ENCODE measurements at places on chromosomes 2 and 18.

DNA sequence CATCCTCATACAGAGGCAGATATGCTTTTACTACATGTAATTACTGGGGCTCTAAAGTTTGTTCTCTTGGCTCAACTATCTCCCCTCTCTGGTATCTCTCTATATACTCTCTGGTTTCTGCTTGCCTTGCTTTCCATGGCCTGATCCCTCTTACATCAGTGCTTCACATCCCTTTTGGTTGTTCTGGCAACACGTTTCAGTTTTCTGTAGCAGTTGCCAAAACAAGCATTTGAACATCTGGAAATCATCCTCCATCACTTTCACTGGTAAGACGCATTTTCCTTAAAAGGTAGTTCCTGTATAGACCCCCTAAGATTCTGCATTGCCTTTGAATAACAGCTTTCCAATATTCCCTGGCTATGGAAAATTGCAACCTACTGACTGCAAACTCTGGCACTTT is 25.9 kb downstream of the COL5A2 start:
- peak; percentile 55 for DNase-seq

DNA sequence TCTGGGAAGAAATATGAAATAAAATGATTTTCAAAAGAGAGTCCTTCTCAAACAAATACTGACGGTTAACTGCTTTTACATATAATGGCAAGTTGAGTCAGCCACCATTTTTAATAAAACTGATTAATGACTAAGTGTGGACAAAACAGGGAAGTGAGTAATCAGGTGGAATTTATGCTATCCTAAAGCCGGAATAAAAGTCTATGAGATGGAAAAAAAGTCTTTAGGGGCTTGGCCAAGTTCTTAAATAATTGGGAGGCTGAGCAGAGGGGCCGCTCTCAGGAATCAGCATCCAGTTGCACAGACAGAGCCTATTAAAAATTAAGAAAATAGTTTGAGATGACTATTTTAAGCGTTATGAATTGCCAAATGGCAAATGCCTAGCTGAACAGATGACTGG is 58.6 kb upstream of the AFF3 start:
- DNase-seq = no peak

DNA sequence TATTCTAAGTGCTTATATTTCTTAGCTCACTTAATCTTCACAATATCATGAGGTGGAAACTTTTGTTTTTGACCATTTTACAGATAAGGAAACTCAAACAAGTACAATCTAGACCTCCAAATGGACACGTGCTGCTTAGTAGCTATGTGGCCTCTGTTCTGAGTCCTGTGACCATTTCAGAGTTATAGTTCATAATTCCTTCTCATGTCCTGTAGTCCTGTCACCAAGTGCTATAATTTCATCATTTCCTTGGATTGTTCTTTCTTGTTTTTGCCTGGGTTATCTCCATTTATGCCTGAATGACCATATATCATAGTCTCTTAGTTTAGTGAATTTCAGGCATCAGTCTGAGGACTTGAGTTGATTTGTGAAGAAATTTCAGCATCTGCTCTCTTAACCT is 91.7 kb downstream of the NUP35 start:
- DNase-seq = no peak

DNA sequence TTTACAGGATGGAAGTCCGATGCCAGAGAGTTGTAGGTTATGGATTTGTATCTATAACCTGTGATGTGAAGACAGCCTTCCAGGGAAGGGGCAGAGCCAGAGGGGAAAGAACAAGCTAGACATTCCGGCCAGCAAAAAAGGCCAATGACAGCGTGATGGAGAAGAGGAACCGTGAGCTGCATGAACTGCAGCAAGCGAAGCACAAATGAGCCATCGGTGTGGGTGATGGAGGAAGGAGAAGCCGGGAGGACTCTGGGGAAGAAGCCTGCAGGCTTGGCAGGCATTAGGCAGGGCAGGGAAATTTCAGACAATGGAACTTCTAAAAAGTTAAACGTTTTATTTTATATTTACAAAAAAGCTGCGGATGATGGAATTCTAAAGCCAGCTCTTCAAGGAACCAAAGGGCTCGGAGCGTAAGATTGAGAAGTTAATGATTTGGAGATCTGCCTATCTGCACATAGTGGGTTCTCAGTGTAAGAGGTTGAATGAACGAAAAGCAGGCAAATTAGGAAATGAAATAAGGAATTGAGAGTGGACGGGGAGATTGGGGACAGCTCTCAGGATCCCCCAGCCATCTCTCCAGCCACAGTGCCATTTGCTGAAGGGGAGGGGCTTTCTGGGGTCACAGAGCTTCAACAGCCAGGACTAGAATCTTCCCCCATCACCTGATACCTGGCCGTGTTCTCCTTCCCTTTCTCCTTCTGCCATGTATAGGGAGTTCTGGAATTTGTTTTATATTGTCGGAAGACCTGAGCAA is 28.4 kb downstream of the NGEF start:
- DNase-seq = no peak

DNA sequence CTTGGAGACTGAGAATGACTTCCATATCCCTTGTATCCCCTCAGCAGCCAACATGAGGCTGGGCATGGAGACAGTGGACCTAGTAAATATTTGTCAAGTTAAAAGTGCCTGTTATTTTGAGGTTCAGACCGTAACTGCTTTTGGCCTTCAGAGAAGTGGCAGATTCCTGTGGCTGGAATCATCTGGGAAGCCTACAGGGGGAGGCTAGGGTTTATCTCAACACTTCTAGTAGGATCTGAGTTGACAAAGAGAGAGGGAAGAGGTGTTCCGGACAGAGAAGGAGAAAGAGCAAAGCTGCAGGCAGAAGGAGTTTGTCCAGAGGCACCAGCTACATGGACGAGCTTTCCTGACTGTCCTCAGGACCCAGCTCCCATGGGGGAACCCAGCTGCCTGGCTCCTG is 27.0 kb downstream of the SLC14A2 start:
- DNase-seq = no peak

DNA sequence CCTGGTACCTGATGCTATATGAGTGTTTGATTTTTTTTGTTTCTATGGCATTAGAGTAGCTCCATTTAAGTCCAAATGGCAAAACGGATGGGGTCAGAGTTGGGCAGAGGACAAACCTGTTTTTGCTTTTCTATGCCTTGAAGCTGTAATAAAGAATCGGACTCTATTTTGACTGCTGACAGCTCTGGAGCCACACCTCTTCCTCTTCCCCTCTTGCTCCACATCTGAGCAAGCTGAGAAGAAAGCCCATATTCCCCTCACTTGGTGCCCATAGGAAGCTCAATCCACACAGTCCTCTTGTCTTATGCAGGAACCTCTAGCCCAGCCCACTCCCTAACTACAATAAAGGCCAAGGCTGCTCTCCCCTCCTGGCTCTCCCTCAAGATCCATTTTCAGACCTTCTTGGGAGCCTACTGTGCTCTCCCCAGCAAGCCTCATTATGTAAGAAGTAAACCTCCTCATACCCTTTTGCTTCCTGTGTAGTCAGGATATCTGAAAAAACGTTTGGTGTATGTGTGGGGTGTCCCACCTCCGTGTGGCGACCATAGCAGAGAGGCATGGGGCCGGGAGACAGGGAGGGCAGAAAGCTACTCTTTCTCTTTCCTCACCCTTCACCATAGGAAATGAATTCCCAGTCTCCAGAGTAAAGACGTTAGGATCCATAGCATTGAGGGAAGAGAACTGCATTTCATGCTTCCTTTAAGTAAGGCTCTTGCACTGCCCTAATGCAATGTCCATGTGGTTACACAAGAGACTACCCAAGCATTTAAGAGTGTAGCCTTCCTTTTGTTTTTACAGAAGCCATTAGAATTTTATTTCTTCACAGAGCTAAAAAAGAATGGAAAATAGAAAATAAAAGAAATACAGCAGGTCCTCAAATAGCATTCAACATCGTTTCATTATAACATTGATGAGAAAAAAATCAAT is 41.9 kb upstream of the RAPGEF4 start:
- no peak for DNase-seq

- no peak for DNase-seq
Measured at GRCh38 chr2:40725950-40726349, 274.1 kb upstream of the SLC8A1 start.

DNA sequence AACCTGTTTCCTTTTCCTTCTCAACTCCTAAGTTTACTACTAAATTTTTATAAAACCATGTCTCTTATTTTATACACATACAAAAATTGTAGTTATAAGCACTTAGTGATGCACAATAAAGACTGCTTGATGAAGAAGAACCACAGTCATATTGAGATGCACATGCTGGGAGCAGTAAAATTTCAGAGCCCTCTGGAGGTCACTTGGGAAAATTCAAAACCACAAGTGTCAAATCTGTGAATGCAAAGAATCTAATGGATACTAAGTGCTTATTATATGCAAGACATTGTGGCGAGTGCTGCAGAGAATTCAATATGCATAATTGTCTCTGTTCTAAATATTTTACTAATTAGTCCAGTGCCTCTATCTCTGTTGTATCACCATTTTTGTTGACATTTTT is 180.5 kb downstream of the VWC2L start:
- DNase-seq = no peak

DNA sequence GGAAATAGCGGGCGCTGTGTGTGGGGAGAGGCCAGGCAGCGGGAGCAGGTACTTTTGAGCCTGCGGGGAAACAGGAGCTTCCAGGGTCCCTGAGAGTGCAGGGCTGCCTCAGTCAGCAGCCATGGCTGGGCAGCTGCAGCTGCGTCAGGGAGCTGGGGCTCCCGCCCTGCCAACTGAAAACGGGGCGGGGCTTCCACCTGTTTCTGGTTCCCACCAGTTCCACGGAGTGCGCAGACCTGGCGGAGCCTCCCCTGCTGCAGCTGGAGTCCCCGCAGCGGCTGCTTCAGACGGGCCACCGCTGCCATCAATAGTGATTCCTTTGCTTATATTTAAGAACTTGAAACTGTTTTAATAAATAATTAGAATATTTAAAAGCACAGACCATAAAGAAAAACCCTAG is 30.6 kb upstream of the RPRM start:
- no peak for DNase-seq

- no peak for DNase-seq
Measured at GRCh38 chr2:98692090-98693054, 38.6 kb downstream of the MGAT4A start.

DNA sequence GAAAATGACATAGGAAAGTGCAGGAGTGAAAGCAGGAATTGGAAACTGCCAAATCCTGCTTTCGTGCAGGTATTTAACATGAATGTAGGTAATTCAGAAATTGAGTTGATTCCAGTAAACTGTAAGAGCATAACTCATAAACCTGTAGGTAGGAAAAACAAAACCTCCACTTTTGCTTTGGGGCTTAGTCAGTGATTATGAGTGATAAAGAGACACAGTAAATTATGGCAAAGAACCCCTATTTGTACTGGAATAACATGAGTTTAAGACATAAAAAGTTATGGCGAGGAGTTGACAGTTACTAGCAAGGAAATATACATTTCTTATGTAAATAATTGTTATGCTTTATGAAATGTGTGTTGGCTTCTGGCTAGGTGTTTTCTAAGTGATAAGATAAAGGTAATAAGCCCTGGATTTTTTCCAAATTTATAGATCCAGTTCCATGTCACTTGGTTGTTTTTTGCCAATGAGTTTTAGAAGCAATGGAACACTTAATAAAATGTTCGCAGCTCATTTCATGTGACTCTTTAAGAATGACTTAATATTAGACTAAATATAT is 17.3 kb downstream of the MAP3K20 start:
- DNase-seq = no peak

- DNase-seq = no peak
Measured at GRCh38 chr2:138476186-138476585, 25.4 kb upstream of the SPOPL start.

DNA sequence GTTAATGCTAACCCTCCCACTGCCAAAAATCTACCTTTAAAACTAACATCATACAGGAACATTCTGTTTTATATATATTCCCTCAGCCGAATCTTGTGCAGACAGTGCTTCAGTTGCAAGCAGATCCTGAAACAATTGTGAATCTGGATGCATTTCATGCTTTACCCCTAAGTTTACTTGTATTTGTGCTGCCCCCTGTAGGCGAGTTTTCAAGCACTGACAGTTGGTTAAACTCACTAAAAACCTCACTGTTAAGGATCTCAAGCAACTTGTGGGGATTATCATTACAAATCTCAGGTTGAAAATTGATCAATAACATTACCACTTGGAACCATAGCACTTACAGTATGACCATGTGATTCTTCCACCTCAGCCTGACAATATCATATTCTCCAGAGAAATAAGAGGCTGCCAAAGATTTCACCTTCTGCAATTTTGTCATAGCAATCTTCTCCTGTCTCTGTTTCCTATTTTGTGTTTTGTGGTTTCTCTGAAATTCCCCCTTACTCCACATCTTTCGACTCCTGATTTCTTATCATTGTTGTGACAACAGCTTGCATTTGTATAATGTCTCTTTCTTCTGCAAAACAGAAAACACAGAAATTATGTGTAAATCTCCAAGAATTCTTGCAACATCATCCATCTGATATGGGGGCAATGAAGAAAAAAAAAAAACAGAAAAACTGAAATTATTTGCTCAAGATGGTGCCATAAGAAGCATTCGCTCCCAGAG is 354.6 kb upstream of the SETBP1 start:
- DNase-seq = peak; percentile 49

DNA sequence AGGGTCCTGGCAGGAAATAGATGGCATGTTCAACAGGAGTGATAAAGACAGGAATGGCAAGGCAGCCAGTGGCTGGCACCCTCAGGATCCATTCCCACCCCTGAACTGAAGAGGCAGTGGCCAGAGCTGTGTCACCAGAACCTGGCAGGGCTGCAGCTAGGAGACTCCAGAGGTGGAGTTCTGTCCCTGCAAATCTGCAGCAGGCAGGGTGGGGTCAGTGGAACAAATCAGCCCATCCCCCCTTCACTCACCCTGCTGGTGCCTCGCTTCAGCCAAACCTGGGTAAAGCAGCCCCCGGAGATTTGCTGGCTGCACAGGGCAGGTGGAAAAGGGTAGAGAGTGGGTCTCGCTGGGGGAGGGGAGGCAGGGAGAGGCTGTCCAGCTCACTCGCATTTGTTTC is 12.7 kb downstream of the INPP5D start:
- no peak for DNase-seq

DNA sequence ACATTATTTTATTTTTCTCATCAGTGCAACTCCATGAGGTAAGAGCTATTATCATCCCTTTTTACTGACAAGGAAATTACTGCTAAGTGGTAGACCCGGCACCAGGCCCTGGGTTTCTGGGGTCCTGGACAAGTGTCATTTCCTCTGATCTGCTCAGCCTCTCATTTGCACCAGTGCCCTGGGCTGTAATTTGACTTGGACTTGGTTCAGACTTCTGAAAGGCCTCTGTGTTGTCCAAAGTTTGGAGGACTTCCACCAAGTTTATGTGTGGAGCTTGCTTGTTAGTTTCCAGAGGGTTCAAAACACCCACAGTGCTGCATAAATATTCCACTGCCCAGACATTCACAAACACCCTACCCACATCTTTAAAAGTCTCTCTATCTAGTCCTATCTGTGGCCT is 44.0 kb upstream of the PPP1CB start:
- DNase-seq = no peak
